ENCODE measurements at places on chromosomes 5 and 9.

DNA sequence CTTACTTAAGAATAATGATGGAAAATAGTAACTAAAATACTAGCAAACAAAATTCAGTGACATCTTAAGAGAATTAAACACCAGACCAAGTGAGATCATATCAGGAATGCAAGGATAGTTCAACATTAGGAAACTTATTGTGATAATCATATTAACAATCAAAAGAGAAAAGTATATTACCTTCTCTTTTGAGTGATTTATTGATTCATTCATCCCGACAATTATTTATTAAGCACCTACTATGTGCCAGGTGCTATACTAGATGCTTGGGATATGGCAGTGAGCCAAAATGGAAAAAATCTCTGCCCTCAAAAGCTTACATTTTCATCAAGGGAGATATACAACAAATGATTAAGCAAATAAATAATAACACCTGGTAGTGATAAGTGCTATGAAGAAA, 23.7 kb upstream of the PURA start:
- DNase-seq: no peak

GRCh38 chr5:54325610-54326311, 15.4 kb upstream of the ARL15 start:
- no peak for DNase-seq

DNA sequence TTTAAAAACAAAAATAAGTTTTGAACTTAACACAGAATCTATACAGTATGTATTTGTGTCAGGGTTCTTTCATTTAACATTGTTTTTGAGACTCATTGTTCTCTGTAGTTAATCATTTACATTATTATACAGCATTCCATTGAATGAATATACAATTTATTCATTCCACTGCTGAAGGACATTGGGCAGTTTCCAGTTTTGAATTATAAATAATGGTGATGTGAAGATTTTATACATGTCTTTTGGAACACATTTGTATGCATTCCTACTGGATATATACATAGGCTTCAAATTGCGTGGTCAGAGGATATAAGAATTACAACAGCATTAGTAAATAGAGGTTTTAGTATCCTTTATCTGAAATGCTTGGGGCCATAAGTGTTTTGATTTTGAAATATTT, 72.0 kb downstream of the CEP120 start:
- DNase-seq: no peak

DNA sequence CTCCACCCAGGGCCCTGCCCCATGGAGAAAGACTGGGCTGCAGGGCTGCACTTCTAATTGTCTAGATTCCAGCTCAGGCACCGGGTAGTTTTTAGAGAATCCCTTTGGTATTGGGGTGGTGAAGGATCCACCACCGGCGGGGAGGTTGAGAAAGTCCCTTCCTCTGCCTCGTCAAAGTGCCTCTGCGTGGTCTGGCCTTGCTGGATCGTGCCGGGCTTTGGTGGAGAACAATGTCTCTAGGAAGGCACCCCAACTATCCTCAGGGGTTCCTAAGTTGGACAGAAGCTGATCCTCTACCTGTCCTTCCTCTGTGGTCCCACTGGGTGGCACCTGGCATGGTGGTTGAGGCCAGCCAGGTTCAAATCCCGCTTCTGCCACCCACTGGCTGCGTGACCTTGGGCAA, 7.3 kb upstream of the AMBP start:
- DNase-seq: no peak

GRCh38 chr5:67636091-67636490, 439.5 kb upstream of the CD180 start:
- no peak for DNase-seq

DNA sequence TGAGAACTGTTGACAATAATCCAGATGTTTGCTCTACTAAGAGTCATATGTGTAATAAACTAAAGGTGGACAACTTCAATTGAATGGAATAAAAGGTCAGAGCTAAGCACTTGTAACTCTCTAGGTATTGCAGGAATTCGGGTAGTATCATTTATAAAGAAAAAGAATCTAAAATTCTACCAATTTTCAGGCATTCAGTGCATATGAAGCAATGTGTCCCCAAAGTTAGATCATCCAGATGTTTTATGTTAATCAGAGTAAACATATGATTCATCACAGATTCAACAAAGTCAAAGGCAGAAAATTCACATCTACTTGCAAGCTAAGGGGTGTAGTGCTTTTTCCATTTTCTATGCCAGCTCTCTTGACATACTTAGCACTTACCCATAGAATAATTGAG, 477.1 kb downstream of the PDE4D start:
- DNase-seq: no peak

DNA sequence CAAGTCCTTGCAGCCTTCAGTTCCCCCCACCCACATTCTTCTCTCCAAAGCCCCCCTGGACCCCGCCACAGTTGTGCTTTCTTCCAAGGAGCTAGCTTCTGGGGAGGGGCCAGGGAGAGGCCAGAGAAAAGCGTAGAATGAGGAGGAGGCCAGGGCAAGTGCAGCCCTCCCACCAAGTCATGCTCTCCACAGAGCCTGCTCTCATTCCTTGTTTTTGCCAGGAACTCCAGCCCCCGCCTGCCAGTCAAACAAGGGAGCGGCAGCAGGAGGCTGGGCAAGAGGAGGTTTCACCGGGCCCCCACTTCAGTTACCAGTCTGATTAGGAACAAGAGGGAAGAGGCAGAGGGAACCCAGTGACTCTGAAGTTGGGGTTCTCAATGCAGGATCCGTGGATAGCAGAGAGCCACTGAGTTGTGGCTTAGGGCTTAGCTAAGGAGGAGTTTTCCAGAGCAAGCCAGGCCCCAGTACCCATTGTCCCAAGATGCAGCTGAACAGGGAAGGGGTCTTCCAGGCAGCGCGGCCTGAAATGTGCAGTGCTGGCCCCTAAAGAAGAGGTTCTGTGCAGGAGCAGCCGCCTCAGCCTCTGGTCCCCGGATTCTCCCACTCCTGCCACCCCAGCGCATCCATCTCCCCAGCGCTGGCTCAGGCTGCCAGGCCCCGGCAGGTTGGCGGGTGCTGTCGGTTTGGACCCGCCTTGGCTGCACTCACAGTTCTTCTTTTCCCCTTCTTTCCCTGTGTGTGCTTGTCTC, 120.6 kb downstream of the DAB2IP start:
- no peak for DNase-seq

GRCh38 chr9:127449332-127449966, 1.8 kb downstream of the RPL12 start:
- no peak for DNase-seq

GRCh38 chr5:77210091-77210963, at the start of gene PDE8B:
Gene PDE8B (plus strand): TSS chr5:77210680. CDS start chr5:77210926, 246 bp downstream.
- no peak for DNase-seq

GRCh38 chr9:135015096-135015495, 72.4 kb upstream of the OLFM1 start:
- no peak for DNase-seq

DNA sequence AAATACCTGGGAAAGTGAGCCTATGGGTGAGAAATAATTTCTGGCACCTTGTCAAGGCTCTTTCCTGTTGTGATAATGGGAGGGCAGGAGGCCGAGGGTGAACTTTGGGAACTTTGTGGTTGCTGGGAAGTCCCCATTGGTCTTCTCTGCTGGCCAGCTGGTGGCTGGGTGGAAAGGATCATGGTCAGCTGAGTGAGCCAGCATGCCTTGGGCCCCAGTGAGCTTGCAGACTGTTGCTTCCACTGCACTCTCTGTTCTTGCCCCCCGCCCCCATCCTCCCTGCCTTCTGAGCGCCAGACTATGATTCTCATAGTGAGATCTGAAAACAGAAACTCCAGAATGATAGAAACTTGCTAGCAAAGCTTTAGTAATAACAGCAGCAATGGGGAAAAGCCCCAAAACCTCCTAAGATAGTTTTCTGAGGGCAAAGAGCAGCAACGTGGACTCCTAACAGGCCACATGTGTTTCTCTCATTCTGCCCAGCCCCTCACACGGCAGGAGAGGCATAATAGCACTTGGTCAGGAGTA, 139.2 kb upstream of the SMARCA2 start:
- DNase-seq: no peak

- peak; percentile 3 for DNase-seq
Measured at GRCh38 chr5:23139338-23140171, 286.4 kb upstream of the CDH12 start.

DNA sequence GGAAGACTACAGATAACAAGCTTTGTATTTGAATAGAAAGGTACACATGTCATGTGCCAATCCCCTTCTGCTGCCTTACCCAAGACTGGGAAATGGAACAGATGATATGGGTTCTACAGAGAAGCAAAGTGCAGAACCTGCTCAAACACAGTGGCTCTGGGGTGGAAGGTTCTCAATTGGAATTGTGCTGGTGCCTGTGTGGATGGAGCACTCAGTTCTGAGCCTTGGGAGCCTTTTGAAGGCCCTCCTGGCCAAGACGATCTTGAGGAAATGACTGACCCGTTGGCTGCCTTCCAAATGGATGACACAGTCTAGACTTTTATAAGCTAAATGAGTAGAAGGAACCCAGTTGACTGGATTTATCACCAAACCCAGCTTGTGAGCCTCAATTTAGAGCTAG, 4.2 kb upstream of the PRSS3 start:
- no peak for DNase-seq

GRCh38 chr5:96885518-96886338, 9.4 kb downstream of the ERAP2 start:
- no peak for DNase-seq

GRCh38 chr9:36779582-36779981, 206.9 kb downstream of the MELK start:
- DNase-seq: no peak

GRCh38 chr9:26706223-26706622, 186.4 kb downstream of the CAAP1 start:
- DNase-seq: no peak

DNA sequence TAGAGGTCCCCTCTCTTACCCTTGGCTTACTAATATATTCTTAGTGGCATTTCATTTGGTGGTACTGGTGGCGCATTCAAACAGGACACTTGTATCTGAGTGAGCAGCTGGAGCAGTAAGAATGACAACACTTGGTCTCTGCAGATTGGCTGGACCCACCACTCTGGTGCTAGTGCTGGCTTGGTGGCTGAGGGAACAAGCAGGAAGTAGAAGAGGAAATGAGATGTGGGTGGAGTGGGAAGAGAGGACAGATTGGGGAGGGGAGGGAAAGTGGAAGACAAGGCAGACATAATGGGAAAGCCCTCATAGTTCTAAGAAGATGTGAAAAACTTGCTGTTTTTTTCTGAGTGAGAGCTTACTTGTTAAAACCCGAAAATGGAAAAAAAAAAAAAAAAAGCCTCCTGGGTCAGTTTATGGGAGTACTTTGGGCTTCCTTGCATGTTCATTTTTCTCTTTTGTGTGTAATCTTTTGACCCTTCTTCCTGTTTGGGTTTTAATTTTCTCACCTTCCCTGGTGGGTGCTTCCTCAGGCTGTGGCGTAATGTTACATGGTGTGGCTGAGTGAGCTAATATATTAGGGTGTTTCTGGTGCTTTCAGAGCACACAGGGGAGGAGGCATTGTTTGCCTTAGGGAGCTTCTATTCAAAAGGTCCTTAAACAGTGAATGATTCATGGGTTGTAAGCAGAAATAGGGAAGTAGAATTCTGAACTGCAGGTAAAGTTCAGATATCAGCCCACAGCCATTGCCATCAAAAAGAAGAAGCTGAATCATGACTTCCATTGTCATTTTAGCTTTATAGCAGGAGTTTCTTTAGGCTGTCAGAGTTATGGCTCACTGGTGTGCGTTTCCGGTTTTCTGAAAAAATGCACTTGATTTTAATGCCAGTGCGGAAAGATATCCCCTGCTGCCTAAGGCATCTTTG, 52.3 kb downstream of the TLE4 start:
- DNase-seq: peak; percentile 19

GRCh38 chr9:33884856-33885701, 68.1 kb downstream of the UBE2R2 start:
- DNase-seq: no peak

GRCh38 chr5:76450054-76450453, 47.0 kb downstream of the IQGAP2 start:
- no peak for DNase-seq

DNA sequence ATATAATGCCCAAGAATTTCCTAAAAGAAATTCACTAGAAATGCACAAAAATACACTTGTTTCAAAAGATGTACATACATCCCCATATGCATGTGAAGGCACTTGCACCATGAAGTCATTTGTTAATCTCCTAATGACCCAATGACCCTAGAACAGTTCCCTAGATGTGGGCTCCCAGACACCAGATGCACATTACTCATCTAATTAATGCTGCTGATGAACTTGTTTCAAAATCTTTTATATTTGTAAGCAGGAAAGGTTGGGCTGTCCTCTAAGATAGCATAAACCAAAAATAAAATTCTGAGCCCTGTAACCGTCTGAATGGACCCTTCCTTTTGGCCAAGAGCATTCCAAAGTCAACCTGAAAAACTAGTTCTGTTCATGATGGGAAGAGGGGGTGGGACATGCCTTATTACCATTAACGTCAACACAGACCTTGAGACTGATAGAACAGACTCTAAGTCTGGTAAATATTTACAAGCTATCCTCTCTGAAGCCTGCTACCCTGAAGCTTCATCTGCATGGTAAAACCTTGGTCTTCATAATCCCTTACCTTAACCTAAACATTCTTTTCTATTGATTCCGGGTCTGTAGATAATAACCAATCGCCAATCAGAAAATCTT, 91.0 kb upstream of the DAPK1 start:
- DNase-seq: no peak

GRCh38 chr9:90827181-90827871, 25.7 kb downstream of the SYK start:
- no peak for DNase-seq

DNA sequence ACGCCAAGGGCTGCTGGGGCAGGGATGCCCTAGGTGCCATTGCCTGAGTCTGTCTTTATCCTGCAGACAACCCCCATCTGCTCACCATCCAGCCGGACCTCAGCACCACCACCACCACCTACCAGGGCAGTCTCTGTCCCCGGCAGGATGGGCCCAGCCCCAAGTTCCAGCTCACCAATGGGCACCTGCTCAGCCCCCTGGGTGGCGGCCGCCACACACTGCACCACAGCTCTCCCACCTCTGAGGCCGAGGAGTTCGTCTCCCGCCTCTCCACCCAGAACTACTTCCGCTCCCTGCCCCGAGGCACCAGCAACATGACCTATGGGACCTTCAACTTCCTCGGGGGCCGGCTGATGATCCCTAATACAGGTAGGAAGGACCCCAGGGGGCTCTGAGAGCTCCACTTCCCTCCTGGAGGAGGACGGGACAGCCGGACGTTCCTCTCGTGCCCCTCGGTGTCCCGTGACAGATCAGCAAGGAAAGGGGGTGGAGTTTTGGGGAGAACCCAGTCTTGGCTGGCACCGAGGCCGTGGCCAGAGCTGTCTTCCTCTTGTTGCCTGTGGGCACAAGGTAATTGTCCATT, 24.9 kb downstream of the HK3 start:
- no peak for DNase-seq

GRCh38 chr5:171669571-171669970, 116.0 kb upstream of the SMIM23 start:
- DNase-seq: no peak

GRCh38 chr5:32445831-32446614, 1.5 kb upstream of the ZFR start:
- DNase-seq: no peak

- no peak for DNase-seq
Measured at GRCh38 chr9:114236391-114237138, 81.2 kb downstream of the COL27A1 start.

All from HuH-7 (cell line).